ENCODE measurements at places on chromosomes 2 and 18. TPM values are rescaled to one million over a fixed set of nuclear protein-coding genes. Genes with fewer than 3 reads are reported as not detected.

The SPOPL gene
- total RNA-seq = 11.4 TPM

GRCh38 chr2:72148837-72149555 is 1.3 kb upstream of the CYP26B1 start:
- no peak overlapping the region for H3K27ac ChIP-seq
- H3K27me3 ChIP-seq = peaks cover 90% of the 10 kb centered on the region
- peak overlapping the region; percentile 19 for H3K4me3 ChIP-seq
- H3K4me1 ChIP-seq = peaks cover 3% of the 10 kb centered on the region

GRCh38 chr18:62138461-62139235 is 48.2 kb downstream of the PIGN start:
- H3K4me1 ChIP-seq = no peaks in the 10 kb centered on the region
- DNase-seq = no peak
- H3K27ac ChIP-seq = no peak overlapping the region
- H3K36me3 ChIP-seq = peaks cover 12% of the 10 kb centered on the region

DNA sequence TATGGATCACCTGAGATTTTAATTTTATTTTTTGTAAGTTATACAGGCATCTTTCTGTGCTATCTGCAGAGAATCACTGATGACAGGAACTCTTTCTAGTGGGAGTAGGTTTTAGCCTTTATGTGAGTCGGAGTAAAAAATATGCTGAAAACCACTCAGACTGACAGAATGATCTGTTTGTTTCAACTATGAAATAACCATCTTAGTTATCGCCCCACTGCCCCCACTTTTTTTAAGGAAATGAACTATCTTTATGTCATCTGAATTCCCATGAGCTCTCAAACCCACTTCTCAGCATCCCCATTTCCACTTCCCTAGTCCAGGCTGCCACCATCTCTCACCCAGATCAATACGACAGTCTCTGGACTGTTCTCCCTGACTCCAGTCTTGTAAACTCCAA is 38.9 kb downstream of the MRPL33 start:
- no peaks in the 10 kb centered on the region for H3K27me3 ChIP-seq
- no peak overlapping the region for H3K4me3 ChIP-seq
- H3K4me1 ChIP-seq = no peaks in the 10 kb centered on the region
- DNase-seq = no peak
- H3K27ac ChIP-seq = no peak overlapping the region

GRCh38 chr2:45826460-45826859 is 175.0 kb downstream of the PRKCE start:
- DNase-seq = no peak
- no peak overlapping the region for H3K4me3 ChIP-seq
- H3K36me3 ChIP-seq = no peaks in the 10 kb centered on the region
- H3K27me3 ChIP-seq = no peaks in the 10 kb centered on the region
- no peaks in the 10 kb centered on the region for H3K4me1 ChIP-seq

GRCh38 chr2:152434395-152435182 is 99.6 kb downstream of the FMNL2 start:
- no peaks in the 10 kb centered on the region for H3K4me1 ChIP-seq
- no peak overlapping the region for H3K27ac ChIP-seq
- DNase-seq = no peak

Data from T-cell (primary cell).